Myocyte (in vitro differentiated cells): ENCODE measurements at places on chromosomes 4 and X. TPM values are rescaled to one million over a fixed set of nuclear protein-coding genes. Genes with fewer than 3 reads are reported as not detected.

- DNase-seq, result no peak
Observed at GRCh38 chr4:184368290-184368689, 106.1 kb downstream of the IRF2 start.

DNA sequence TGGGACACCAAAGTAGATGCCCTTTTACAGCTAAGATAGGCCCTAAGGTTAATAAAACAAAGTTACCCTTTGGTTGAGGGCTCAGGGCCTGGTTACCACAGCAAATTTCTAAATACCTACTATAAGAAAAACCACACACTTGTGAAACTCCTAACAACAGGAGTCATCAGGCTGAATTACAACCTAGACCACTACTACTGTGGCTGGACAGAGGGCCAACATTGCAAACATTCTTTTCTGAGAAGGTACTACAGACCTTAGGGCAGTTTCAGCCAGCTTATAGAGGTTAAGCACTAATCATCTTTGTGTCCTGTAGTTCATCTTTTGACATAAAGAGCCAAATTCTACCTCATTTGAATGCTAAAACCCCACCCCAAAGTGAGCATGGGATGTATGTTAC, 504.0 kb downstream of the RAPGEF2 start:
- no peak for DNase-seq

CDX4 gene
- not detected in 2 replicates for total RNA-seq

DNA sequence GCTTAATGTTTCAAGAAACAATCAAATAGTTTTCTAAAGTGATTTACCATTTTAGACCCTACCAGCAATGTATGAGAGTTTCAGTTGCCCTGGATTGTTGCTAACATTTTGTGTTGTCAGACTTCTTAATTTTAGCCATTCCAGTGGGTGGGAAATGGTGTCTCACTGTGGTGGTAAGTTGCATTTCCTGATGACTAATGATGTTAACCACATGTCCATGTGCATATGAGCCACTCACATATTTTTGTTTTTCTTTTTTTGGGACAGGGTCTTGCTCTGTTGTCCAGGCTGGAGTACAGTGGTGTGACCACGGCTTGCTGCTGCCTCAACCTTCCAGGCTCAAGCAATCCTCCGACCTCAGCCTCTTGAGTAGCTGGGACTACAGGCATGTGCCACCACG, 48.3 kb downstream of the MED28 start:
- DNase-seq, result peak; percentile 21

DNA sequence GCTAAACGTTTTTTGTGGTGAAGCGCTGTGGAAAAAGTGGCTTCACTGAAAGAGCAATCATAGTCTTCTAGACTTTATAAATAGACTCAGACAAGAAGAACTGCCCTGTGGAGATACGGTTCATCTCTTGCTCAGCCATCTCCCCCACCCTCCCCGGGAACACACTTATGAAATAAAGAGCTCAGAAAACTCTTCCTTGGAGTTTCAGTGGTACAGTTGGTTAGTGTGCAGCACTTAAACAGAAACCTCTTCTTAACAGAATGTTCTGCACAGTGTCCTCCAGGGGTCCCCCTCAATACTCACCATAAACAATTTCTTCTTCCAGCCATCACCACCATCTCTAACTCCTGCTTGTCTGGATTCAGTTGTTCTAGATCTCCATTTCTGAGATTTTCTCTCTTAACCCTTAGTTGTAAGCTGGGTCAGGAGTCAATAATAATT, 313.0 kb downstream of the ARHGAP10 start:
- no peak for DNase-seq

- no peak for DNase-seq
Observed at GRCh38 chr4:185840201-185840600, 28.2 kb upstream of the SORBS2 start.

DNA sequence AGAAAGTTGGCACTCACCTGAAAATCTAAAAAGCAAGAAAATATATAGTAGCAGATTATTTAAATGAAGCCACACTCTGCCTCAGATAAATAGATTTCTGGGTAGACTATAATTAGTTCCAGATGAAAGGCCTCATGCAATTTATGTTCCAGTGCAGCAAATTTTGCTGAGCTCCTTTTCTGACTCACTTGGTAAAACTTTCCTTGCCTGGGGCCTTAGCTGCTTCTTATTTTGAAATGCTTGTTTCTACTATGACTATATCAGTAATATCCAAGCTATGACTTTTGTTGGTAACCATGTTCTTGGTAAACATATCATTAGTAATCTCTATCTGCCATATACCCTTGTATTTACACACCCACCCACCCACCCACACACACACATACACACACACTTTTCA, 961.8 kb downstream of the SH3BGRL start:
- no peak for DNase-seq

- DNase-seq, result no peak
Observed at GRCh38 chr4:35500812-35501211, 743.5 kb downstream of the ARAP2 start.
